ENCODE measurements at places on chromosomes 5 and 9.

GRCh38 chr9:133728856-133729616 is 9.1 kb downstream of the SARDH start:
- DNase-seq = no peak

- no peak for DNase-seq
These were observed 80.1 kb upstream of the DMAC1 start for GRCh38 chr9:7879551-7880245.

DNA sequence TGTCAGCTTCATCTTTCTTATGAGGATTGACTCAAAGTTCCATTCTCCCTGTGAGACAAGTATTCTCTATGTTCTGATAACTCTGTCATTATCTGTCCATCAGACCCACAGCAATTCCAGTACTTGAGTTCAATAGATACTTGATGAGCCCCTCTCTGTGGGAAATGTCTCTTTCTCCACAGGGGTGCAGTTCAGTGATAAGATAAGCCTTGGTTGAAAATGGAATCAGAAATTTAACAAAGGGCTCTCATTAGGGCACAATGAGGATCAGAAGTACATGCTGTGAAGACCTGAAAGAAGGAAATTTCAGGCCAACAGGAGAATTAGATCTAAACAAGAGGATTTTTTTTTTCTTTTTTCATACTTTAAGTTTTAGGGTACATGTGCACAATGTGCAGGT is 737.3 kb downstream of the MTRR start:
- no peak for DNase-seq

DNA sequence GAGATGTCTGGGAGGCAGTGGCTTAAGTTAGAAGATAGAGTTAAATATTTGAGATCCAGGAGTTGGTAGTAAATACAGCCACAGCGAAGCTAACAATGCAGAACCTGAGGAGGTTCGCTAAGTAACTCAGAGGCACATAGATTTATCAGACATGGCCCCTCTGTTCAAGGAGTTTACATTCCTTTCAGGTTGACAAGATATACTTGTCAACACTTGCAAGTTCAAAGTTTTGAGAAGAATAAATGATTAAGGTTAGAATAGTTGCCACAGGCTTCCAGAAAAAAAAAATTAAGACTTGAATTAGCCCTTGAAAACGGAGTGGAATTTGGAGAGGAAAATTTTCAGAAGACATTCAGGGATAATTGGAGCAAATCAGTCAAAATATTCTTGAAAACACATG is 658.3 kb upstream of the WWC1 start:
- DNase-seq = no peak

- no peak for DNase-seq
These were observed 49.6 kb upstream of the KIF2A start for GRCh38 chr5:62256161-62257019.

DNA sequence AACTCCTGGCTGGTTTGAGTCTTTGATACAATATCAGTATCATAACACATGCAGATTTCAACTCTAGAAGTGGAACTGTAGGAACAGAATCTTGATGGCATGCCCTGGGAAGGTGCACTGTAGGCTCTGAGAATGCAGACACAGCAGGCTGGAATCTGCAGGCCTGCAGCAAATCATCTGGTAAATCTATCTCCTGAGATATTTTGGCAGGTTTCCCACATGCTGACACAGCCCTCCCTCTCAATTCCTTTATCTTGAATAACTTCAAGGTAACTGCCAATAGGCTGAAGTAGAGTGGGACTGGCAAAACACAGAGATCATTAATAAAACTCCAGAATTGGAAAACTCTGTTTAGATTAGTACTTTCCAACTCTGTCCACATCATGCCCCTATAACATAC is 177.8 kb upstream of the PCSK5 start:
- no peak for DNase-seq
